ENCODE measurements at places on chromosomes 5 and 9.

GRCh38 chr9:95570646-95571045, 53.9 kb upstream of the PTCH1 start:
- DNase-seq, result no peak

DNA sequence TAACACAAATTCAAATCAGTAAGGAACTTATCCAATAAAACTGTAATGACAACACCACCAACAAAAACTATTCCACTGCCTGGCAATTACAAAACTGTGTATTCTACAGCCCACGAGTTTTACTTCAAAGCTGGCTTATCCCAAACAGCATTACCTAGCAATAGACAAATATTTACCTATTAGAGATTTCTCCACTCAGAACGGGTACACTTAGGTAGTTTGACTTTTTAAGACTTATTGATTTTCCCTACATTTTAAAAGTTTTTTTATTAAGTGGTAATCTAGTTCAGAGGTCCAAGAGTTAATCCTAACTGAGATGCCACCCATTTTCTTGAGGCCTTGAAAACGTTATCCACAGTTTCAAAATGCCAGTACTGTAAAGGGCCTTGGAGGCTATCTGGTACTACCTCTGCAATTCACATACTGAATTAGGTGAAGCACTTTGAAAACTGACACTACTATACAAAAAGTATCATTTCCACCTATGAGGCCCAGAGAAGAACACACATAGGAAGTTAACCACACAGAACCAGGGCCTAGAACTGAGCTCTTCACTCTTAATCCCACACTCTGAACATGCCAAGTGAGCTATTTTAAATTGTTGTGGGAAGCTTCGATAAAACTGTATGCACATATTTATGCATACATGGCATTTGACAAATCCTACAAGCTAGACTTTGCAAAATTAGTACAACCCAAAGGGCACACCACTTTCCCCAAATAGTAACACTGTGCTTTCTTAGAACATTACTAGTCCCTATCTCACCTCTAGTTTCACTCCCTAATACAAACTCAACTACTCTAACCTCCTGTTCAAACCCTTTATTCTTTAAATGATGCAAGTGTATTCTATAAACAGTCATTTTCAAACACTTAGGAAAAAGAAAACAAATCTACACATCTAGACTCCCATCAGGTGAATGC, 2.1 kb downstream of the NADK2 start:
- DNase-seq, result no peak

- DNase-seq, result no peak
Measured at GRCh38 chr5:132024117-132024435, 12.6 kb upstream of the ACSL6 start.

DNA sequence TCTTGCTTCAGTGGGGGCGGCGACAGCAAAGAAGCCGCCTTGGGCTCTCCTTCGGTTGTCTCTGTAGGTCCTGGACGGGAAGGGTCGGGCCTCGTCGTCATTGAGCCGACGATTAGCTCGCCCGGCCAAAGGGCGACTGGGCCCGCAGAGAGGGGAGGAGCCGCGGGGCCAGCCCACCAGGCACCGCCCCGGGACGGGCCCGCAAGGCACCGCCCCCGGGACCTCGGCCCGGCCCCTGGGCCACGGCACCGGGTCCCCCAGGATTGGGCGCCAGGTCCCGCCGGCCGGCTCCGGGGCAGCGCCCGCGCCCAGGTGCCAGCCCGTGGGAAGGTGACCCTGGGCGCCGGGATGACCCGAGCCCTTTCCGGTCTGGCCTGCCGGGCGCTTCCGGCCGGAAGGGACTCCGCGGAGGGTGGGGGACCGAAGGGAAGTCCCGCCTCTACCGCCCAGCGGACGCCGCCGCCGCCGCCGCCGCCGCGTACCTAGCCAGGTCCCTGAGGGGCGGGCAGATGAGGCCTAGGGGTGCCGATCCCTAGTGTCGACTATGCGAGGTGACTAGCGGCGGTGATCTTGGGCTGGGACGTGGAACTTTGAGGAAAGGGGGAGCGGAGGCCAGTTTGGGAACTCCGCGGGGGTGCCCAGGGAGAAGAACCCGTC, at the start of the genes GBA2 and RGP1:
Gene GBA2 (minus strand): TSS at position 371 of the 657 bp plus-strand sequence. CDS start 524 bp downstream, outside the sequence.
Gene RGP1 (plus strand): TSS at position 430 of the 657 bp plus-strand sequence. CDS start 469 bp downstream, outside the sequence.
- peak; percentile 55 for DNase-seq

GRCh38 chr5:173786286-173787187, 101.6 kb upstream of the CPEB4 start:
- no peak for DNase-seq

GRCh38 chr5:43154469-43154868, 33.8 kb downstream of the ZNF131 start:
- no peak for DNase-seq

DNA sequence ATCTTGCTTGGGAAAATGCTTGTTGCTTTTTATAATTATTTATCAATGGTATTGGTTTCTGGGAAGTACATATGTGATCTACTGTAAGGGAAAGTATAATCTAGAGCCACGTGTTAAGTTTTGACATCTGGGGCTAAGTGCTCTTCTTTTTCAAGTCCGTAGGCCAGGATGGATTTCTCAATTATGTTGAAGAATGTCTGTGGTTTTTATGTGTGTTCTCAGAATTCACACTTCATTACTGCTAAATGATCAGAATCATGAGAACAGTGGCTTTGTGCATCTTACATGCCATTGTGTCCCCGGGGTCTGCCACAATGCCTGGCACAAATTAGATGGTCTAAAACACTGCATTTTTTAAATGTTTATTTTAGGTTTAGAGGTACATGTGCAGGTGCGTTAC, 14.5 kb upstream of the AUH start:
- DNase-seq, result no peak

GRCh38 chr5:4868140-4868735, 271.9 kb upstream of the ADAMTS16 start:
- DNase-seq, result peak; percentile 1

GRCh38 chr5:152274224-152274623, 130.9 kb downstream of the NMUR2 start:
- DNase-seq, result no peak

DNA sequence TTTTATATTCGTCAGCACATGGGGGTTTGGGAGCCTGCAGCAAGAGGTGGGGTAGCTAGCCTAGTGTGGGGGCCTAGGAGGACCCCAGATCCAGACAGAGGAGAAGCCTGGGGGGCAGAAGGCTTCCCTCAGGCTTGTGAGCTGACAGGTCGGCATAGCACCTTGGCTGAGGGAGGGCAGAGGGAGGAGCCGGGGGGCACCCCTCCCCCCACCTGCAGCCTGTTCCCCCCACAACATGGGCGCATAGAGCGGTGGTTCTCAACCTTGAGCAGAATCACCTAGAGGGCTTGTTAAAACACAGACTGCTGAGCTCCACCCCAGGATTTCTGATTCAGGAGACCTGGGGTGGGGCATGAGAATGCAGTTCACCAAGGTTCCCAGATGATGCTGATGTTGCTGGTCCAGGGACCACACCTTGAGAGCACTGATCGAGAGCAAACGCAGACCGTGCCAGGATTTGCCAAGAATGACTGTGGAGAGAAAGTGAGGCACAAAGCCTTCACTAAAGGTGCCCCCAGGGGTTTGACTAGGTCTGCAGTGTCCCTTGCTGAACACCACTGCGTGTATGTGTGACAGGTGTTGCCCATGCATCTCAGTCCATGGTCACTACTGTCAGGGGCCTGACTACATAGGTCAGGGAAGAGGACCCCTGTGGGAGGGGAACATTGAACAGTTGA, 163.3 kb downstream of the MACROH2A1 start:
- DNase-seq, result no peak

GRCh38 chr5:154713615-154714125, 41.5 kb upstream of the LARP1 start:
- DNase-seq, result no peak

GRCh38 chr5:106399391-106399790, 1271.3 kb downstream of the EFNA5 start:
- DNase-seq, result no peak

- no peak for DNase-seq
Measured at GRCh38 chr5:167827766-167828165, 463.7 kb upstream of the WWC1 start.
